NCI-H2081 treated with DMSO at 0.1 percent for 48 hours (cell line): ENCODE measurements at places on chromosomes 1 and 21.

GRCh38 chr1:155209312-155209721, 822 bp downstream of the MTX1 start:
- no peak for DNase-seq

- DNase-seq = no peak
These were observed 22.7 kb upstream of the TENT5B start for GRCh38 chr1:27035344-27035743.

DNA sequence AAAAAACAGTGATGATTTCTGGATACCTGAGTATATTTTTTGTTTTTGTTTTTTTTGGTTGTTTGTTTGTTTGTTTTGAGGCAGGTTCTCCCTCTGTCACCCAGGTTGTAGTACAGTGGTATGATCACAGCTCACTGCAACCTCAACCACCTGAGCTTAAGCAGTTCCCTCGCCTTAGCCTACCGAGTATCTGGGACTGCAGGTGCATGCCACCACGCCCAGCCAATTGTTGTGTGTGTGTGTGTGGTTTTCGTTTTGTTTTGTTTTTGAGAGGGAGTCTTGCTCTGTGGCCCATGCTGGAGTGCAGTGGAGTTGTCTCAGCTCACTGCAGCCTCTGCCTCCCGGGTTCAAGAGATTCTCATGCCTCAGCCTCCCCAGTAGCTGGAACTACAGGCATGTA, 55.3 kb upstream of the RCC1 start:
- DNase-seq = no peak

- no peak for DNase-seq
These were observed 325.7 kb upstream of the LYPLAL1 start for GRCh38 chr1:218848009-218848408.

GRCh38 chr1:33424205-33424604, 6.7 kb downstream of the PHC2 start:
- no peak for DNase-seq

GRCh38 chr21:35227786-35228185, 178.7 kb upstream of the RUNX1 start:
- no peak for DNase-seq

DNA sequence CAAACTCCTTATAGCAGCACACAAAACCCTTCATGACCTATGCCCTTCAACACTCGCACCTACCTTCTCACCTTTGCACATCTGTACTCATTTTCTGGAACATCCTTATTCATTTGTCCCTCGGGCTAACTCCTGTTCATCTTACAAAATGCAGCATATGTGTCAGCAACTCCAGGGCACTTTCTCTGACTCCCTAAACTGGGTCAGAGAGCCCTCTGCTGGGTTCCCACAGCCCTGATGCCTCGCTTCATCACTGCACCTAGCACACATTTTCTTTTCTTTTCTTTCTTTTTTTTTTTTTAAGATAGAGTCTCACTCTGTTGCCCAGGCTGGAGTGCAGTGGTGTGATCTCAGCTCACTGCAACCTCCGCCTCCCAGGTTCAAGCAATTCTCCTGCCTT, 54.0 kb downstream of the RAB3B start:
- no peak for DNase-seq

DNA sequence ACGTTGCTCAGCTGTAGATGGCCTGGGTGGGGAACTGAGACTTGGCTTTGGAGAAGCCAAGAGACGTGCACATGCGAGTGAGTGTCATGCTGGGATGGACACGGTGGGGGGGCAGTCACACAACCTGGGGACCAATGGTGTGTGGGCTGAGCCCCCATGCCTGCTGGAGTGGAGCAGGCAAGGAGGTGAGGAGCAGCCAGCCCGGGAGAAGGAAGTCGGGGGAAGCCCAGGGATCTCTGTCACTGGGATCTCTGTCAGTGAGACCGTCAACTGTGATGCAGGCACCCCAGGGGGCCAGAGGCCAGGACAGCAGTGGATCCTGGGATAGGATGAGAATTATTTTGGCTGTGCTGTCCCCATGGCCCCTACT, 11.0 kb upstream of the ZNF669 start:
- no peak for DNase-seq

GRCh38 chr1:24302209-24302611, 16.9 kb upstream of the GRHL3 start:
- DNase-seq = no peak

GRCh38 chr21:30232011-30232410, 16.1 kb upstream of the CLDN8 start:
- DNase-seq = no peak

GRCh38 chr1:219179293-219179692, 5.6 kb downstream of the LYPLAL1 start:
- no peak for DNase-seq

- DNase-seq = no peak
These were observed 20.6 kb upstream of the RNF19B start for GRCh38 chr1:32985226-32985625.

DNA sequence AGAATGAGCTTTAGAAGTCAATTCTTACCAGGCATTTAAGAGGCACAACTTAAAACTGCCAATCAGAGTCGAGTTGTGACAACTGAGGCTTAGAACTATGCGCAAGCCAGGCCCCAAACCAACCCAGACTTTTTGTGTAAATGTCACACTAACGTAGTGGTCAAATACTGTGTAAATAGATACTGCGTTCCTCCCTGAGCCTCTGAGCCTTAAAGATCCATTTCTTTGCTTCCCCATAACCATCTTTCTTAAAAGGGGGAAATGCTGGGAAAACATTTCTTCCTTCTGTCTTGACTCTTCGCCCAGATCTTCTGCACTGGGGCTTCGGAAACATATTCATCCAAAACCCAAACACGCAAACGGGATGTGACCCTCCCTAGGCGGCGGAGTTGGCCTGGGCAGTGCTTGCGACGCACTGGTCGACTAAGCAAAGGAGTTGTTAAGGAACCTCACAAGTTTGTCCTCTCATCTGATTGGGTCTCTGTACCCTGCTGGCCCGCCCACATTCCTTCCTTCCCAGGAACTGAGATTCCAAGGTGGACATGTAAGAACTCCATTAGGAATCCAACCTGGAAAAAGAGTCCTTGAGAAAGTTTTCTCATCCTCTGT, 2.6 kb downstream of the ADAMTS5 start:
- no peak for DNase-seq

DNA sequence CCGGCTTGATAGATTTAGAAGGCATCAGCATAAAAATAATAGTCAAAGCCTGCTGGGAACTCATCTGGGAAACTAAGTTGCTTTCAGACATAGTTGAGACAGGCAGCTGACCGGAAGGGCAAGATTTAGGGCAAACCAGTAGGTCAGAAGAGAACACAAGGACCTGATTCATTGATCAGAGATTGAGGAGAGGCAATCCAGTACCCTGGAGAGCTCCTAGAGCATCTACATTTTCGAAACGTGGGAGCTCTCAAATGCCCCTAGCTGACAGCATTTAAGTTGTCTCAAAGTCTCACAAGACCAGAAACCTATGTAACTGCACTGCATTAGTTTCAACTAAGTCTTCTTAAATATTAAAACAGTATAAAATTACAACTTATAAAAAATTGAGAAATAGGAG, 22.9 kb upstream of the MTF2 start:
- no peak for DNase-seq

DNA sequence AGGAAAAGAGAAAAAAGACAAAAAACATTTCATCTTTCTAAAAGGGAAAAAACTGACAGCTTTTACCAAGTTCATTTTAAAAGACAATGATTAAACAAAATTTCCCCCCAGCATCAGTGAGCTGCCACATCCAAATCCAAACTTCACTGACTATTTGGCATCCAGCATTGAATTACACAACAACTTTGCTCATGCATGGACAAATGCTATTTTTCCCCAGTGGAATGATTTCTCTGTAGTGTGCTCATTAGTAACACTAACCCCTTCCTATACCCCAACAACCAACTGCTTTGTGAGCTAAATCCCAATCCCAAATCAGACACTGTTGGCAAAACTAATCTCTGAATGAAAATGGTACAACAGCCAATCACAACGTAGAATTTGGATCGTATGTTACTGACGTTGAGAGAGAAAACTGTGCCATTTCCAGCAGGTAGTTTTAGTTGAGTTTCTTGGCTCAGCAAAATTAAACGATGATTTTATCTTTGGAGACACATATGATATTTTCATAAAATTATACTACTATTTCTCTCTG, 37.9 kb downstream of the PIK3R3 start:
- no peak for DNase-seq

- no peak for DNase-seq
These were observed 14.3 kb downstream of the MOV10 start for GRCh38 chr1:112688781-112689193.

DNA sequence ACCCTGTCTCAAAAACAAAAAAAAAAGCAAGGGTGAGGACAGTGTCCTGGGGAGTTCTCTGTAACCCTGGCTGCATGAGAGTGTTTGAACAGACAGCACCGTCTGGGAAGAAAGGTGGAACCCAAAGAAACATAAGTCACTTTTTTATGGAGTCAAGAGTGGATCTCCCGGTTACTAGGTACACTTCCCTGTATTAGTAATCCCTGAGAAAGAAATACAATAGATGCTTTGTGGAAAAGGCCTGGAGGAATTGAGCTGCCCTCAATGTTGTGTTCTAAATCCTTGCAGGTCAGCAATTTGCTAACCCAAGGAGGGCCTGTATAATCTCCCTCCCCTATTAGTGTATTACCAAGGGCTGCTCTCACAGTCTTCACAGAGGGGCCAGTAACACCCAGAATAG, 16.6 kb downstream of the DEGS1 start:
- no peak for DNase-seq

- no peak for DNase-seq
These were observed 3.9 kb upstream of the WNT2B start for GRCh38 chr1:112504661-112505399.

DNA sequence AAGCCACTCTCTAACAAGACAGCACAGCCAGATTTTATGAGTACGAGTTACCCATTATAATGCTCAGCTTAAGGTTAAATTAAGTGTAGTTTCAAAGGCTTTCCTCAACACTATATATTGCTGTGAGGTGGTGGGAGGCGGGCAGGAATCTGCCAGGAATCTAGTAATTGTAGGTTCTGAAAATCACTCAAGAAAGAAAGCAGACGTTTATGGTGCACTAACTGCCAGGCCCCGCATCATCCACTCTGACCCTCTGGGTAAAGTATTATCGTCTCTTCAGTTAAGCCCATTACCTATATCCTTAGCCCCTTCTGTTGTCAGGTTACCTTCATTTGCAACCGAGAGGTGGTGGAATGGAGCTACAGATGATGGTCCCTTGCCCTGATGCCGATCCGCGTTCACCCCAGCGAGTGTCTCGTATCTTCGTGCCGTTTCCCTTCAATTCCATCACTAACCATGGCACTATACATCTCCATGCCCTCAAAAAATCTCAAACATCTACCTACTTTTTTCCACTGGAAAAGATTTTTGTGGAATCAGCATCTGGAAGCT, 12.4 kb downstream of the HMGN1 start:
- DNase-seq = no peak

- no peak for DNase-seq
These were observed 140.0 kb upstream of the LMO4 start for GRCh38 chr1:87188640-87189039.

GRCh38 chr1:12407050-12407961, 177.5 kb downstream of the VPS13D start:
- no peak for DNase-seq

GRCh38 chr1:174568551-174568950, 120.8 kb downstream of the GPR52 start:
- DNase-seq = no peak

- no peak for DNase-seq
These were observed 87.0 kb downstream of the POFUT2 start for GRCh38 chr21:45200581-45201296.

GRCh38 chr1:236728752-236729151, 42.5 kb downstream of the ACTN2 start:
- no peak for DNase-seq

- DNase-seq = no peak
These were observed 6.1 kb downstream of the PDE9A start for GRCh38 chr21:42659416-42660117.

- DNase-seq = no peak
These were observed 110.8 kb downstream of the KCND3 start for GRCh38 chr1:111878649-111879048.

DNA sequence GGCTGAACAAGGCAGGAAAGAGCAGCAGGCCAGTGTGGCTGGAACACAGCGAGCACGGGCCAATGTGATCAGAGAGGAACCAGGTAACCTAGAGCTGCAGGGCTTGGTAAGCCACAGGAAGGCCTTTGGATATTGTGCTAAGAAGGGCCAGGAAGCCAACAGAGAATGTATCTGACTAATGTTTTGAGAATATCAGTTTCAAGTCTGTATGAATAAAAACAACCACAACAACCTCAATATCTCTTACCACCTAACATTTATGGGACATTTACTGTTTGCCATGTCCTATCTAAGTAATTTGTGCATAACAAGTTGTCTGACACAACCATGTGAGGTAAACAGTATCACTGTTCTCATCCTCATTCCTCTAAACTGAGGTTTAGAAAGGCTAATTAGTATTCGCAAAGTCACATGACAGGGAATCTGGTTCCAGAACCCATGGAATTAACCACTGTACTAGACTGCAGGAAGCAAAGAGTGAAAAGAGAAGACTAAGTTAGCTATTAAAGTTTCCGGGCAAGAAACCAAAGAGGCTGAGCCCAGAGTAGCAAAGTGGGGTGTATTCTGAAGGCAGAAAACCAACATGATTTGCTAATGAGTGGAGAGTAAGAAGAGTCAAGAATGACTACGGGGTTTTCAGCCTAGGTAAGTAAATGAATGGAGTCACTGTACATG, 38.9 kb downstream of the SPRTN start:
- no peak for DNase-seq

GRCh38 chr1:94863919-94864318, 43.8 kb downstream of the SLC44A3 start:
- DNase-seq = no peak

- no peak for DNase-seq
These were observed at the start of gene EDARADD for GRCh38 chr1:236393681-236394481. EDARADD (plus strand) TSS chr1:236394286; CDS start chr1:236394445, 159 bp downstream.

DNA sequence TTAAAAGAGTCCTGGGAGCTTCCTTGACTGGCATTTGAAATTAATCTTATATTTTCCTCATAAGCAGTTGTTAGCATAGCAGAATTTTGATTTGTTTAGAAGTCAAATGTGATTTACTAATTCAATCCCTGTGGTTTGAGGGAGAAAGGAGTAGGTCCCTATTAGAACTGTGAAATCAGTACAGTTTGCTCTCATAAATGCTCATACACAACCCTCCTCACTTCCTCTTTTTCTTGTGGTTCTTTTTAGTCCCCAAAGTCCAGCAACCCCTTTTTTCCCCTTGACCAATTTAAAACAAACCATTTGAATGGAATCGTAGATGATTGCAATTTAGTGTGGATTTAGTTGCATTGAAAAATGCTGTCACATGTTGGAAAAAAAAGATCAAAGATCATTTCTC, 9.2 kb upstream of the IFI44 start:
- no peak for DNase-seq

GRCh38 chr1:26351590-26352337, 2.2 kb downstream of the CRYBG2 start:
- no peak for DNase-seq
